ENCODE measurements at places on chromosomes 1 and 21.

GRCh38 chr1:29408831-29409605 is 172.7 kb downstream of the PTPRU start:
- DNase-seq = no peak

DNA sequence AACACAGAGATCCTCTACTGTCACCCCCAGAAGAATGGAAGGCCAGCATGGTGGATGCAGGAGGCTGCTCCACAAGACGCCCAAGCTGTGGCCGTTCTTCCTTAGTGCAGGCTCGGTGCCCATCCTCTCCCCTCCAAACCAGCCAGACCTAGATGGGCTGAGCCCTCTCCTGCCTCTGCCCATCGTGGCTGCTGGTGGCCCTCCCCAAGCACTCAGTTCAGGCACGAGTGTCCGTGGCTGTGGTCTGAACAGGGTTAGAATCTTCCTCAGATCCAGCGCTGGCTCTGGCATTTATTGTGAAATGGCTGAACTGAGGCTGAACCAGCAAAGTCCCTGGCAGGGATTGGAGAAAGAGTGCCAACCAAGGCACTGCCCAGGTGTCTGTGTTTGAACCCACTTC is 59.5 kb downstream of the TRIM11 start:
- no peak for DNase-seq

- DNase-seq = no peak
Measured at GRCh38 chr1:44832056-44832705, 10.9 kb downstream of the PTCH2 start.

- DNase-seq = no peak
Measured at GRCh38 chr1:199042193-199042592, 403.4 kb downstream of the PTPRC start.

DNA sequence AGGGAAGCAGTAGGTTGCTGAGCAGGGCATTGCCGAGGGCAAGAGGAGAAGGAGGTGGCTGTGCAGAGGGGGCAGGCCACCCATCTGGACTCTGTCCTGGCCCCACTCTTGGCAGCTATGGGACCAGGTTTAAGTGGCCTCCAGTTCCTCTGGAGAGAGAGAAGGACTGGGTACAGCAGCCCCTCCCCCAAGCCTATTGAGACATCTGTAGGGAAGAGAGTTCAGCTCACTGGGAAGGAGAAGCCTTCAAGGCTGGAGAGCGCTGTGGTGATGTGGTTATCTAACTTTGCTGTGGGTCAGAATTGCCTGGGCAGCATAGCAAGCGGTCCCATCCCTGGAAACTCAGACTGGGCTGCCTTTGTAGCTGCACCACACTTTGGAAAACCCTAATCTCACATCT is 93.9 kb downstream of the KCNJ15 start:
- DNase-seq = no peak

DNA sequence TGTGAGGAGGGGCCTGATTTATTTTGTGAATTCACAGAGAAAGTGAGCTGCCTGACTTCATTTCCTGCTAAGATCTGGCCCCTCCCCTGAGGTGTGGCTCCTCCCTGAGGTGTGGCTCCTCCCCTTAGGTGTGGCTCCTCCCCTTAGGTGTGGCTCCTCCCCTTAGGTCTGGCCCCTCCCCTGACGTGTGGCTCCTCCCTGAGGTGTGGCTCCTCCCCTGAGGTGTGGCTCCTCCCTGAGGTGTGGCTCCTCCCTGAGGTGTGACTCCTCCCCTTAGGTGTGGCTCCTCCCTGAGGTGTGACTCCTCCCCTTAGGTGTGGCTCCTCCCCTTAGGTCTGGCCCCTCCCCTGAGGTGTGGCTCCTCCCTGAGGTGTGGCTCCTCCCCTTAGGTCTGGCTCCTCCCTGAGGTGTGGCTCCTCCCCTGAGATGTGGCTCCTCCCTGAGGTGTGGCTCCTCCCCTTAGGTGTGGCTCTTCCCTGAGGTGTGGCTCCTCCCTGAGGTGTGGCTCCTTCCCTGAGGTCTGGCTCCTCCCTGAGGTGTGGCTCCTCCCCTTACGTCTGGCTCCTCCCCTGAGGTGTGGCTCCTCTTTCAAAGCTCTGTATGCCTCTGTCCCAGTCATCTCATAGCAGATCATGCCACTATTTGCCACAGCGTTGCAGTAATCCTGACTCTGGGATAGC is 26.9 kb upstream of the LRRC3 start:
- peak; percentile 3 for DNase-seq

DNA sequence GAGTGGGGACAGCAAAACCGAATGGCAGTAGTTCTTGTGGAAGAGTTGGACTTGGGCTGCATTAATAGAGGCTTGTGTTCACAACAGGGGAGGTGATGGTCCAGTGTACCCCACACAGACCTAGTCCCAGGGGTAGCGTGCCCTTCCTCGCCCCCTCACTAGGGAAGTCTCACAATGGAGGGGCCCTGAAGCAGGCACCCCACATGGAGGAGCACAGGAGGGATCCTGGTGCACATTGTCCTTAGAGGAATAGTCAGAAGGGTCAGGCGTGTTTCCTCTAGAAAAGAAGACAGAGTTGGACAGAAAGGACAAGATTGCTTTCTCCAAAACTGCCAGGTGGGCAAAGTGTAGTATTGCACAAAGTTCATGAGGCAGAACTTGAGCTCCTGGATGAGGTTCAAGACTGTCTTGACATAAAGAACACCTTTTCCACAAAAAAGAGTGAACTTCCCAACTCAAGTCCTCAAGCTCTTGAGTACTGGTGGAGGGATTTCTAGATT is 23.3 kb downstream of the ETNK2 start:
- DNase-seq = no peak

- DNase-seq = peak; percentile 94
Measured at GRCh38 chr1:154730259-154730658, 122.3 kb upstream of the ADAR start.

DNA sequence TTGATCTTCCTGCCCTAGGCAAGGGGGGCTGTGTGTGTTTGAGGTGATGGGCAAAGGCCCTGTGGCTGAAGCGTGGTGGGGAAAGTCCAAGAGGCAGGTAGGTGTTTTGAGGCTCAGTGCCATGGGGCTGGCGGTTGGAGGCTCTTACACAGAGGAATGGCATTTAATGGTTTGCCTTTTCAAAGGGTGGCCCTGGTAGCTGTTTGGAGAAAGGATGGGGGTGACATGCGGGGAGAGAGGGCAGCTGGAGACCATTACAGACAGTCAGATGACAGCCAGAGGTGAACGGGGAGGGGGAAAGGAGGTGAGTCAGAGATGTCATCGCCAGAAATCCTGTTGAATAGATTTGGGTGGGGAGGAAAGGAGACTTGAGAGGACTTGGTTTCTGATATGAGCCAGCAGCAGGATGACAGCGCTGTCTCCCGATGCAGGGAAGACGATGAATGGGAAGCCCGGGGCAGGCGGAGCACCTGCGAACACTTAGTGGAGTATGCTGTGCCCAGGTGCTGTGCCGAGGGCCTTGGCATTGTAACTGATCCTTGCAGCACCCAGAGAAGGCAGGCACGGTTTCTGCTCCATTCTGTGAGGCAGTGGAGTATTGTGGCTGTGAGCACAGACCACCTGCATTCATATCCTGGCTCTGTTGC is 56.3 kb downstream of the MAN1C1 start:
- DNase-seq = no peak

DNA sequence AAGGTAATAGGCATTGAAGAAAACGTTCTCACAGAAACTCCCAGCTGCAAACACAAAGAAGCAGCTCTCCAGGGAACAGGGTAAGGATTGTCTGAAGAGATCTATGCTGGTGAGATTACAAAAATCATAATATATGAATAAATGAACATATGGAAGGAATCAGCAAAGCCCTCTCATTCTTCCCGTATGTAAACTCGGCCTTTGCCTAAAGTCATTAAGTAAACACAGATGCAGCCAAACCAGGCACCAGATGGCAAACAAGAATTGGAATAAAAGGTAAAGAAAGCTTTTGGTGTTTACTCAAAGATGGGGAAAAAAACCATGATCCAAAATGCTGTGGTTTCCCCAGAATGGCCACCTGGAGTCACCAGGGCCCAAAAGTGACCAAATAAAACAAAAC is 76.6 kb upstream of the HOOK1 start:
- no peak for DNase-seq

- no peak for DNase-seq
Measured at GRCh38 chr1:200034262-200034557, 6.7 kb downstream of the NR5A2 start.

DNA sequence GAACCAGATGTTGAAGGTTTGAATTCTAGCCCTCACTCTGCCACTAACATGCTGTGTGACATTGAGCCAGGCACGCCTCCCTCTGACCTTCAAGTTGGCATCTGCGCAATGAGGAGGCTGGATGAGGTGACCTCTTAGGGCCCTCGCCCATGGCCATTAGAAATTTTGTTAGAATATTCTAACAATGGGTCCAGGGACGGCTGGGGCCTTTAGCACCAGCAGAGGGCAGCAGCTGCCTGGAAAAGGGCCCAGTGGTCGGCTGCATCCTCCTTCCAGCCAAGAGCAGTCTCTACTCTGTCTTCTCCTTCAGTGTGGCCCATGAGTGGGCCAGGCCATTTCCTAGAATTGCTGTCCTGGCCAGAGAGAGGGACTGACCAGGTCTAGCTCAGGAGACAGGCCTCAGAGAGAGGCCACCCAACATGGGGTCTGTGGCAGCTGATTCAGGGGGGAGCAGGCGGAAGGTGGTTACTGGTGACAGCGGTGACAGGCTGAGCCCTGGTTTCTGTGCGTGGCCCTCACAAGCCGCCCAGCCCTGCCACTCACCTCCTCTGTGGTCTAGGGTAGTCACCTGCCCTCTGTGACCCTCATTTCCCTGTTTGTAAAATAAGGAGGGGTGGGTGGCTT is 101.3 kb upstream of the ACTL8 start:
- DNase-seq = peak; percentile 4

GRCh38 chr1:31755197-31755611 is 8.9 kb downstream of the ADGRB2 start:
- no peak for DNase-seq

GRCh38 chr1:170732252-170732588 is 68.3 kb downstream of the PRRX1 start:
- DNase-seq = no peak

DNA sequence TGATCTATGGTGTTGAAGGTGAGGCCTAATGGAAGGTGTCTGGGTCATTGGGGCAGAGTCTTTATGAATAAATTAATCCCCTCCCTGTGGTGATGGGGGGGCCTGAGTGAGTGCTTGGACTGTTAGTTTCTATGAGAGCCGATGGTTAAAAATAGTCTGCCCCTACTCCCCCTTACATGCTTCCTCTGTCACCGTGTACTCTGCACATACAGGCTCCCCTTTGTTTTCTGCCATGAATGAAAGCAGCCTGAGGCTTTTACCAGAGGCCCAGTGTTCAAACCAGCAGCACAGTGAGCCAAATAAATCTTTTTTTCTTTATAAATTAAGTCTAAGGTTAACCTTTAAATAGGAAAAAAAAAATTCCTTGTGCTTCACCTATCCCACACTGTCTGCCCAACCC is 657.0 kb downstream of the AMY1C start:
- DNase-seq = no peak

GRCh38 chr1:199202331-199202730 is 563.5 kb downstream of the PTPRC start:
- peak; percentile 67 for DNase-seq

DNA sequence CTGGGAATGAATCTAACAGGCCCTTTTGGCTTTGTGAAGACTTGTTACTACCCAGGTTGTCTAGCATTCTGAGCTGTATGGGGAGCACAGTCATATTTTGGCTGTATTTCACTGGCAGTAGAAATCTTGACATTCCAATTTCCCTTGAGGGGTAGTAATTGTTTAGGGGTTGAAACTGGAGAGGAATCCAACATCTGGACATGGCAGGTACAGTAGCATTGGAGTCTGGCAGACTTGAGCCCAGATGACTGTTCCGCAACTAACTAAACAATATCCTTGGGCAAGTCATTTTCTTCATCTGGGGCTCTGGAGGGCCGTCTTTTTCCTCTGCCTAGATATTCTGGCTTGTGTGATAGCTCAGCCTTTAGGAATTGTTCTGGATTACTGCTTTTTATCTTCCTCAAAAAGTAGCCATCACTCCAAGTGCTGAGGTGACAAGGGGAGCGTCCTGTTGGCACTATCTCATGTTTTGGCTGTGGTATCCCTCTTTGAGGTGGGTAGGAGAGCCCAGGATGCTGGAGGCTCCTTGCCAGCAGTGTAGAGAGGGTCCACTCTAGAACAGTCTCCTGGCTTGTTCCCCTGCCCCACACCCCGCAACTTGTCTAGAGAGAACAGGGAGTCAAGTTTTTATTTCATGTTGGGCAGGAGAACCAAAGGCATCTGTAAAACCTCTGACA is 22.7 kb upstream of the NBL1 start:
- DNase-seq = no peak

DNA sequence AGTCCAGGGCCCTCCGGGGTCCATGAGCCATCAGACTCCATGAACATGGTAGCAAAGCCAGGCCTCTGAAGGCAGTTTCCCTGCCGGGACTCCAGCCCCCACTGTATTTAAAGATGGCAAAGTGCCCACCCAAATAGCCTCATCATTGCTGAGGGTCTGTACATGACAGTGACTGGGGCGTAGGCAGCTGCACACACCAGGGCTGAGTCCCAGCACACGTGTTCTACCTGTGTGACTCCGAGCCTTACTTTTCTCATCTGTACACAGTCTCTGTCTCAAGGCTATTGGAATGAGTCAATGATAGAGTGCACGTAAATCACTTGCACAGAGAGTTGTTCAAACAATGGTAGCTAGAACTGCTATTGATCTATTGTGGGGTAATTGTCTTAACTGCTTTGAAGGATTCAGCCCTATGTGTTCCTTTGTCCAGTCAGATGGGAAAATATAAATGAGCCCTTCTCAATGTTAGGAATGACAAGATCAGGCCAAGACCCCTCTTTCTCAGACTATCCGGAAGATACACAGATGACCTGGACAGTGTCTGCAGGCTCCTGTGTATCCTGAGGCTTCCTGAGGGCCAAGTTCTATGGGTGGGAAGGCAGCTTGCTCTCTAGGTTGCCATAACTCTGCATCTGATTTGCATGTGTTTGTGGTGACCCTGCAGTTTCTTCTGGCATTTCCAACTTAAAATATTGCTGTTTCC is 48.9 kb downstream of the RASSF5 start:
- peak; percentile 20 for DNase-seq

- DNase-seq = no peak
Measured at GRCh38 chr1:59378621-59379370, 81.9 kb downstream of the FGGY start.

- no peak for DNase-seq
Measured at GRCh38 chr1:234078143-234078542, 173.7 kb downstream of the SLC35F3 start.

DNA sequence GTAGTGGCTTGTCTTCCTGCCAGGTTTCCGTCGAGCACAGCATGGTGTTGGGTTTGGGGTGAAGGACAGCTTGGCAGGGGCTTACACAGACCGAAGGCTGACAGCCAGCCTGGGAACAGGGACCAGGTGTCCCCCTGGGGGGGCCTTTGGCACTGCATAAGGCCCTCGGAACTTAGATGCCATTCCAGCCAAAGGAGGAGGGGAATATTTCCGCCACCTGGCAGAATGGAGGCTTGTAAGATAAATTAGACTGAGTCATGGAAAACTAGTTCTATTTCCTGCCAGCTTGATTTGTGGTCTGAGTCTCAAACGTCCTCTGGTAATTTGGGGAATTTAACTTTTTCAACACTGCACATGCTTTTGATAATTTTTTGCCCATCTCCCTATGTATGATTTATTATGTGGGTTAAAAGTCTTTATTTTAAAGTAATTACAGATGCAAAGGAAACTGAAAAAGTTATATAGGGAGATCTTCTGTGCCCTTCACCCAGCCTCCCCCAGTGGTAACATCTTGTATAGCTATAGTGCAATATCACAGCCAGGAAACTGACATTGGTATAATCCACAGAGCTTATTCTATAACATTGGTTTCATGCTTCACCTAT is 11.5 kb upstream of the TMEM51 start:
- DNase-seq = peak; percentile 37

- DNase-seq = no peak
Measured at GRCh38 chr1:116889380-116889779, 20.3 kb upstream of the PTGFRN start.

Data from bronchial epithelial cell (primary cell).